ENCODE measurements at places on chromosomes 3 and 15. TPM values are rescaled to one million over a fixed set of nuclear protein-coding genes. Genes with fewer than 3 reads are reported as not detected.

GRCh38 chr3:49602877-49603411 lies 48.7 kb downstream of the BSN start:
- ATAC-seq, result no peak

GRCh38 chr3:31680072-31680870 lies 147.5 kb downstream of the STT3B start:
- no peak for ATAC-seq

Gene GOLGA6B
- 0.40 TPM for total RNA-seq

Gene SLC51B
- total RNA-seq, result not detected

Gene ETV5
- 5.9 TPM for total RNA-seq

Gene PLSCR4
- total RNA-seq, result 61.6 TPM

Gene GABRG3
- total RNA-seq, result not detected

Data from gastroesophageal sphincter (tissue), 4 donors.